ENCODE measurements at places on chromosomes 3 and 15.

GRCh38 chr3:53994986-53995603 is 103.4 kb upstream of the SELENOK start:
- DNase-seq: no peak

DNA sequence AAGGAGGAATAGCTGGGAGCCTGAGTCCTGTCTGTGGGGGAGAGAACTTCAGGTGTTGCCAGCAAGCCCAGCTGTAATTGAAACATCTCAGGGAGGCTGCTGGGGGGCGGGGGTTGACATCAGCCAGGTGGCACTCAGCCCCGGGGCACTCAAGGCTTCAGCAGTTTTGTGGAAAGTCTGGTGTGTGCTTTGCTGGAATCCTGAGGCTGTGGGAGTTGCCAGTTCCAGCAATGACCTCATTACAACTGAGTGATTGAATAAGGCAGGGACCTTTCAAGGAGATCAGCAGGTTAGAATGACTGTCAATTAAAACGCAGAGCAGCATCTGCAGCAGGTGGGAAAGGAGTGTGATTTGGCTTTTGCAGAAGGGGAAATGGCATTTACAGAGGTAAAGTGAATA is 75.7 kb downstream of the FAM43A start:
- DNase-seq: no peak

GRCh38 chr3:118527514-118528044 is 507.1 kb downstream of the IGSF11 start:
- DNase-seq: no peak

DNA sequence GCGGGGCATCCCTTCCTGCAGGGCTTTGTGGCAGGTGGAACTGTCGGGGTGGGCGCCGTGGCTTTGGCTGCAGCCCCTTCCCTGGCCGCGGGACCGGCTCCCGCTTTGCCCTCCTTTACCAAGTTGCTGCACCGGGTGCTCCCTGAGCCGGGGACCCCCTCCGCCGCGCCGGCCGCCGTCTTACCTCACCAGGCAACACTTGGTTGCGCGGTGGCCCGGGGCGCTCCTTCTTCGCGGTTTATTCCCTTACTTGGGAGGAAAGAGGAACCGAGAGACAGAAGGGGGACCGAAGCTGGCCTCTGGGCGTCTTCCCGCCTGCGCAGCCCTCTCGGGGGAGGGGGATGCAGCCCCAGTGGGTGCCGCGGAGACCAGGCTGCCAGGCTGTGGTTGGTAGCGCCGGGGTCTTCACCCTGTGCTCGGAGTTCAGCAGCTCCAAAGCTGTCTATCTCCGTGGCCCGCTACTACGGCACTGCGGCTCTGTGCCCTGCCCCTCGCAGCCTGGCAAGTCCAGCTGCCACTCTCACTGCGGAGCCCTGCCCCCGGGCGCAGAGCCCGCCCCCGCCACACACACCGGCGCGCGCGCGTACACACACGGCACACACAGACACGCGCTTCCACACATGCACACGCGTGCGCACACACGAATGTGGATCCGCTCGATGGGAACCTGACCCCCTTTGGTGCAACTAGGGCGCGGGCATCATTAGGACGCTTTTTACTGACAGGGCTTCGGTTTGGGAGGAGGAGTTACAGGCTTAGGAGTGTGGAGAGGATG is at the start of gene DGKG:
TSS of gene DGKG (minus strand) at position 473 of the 775 bp plus-strand sequence. CDS start 41,775 bp downstream, outside the sequence.
- DNase-seq: no peak

DNA sequence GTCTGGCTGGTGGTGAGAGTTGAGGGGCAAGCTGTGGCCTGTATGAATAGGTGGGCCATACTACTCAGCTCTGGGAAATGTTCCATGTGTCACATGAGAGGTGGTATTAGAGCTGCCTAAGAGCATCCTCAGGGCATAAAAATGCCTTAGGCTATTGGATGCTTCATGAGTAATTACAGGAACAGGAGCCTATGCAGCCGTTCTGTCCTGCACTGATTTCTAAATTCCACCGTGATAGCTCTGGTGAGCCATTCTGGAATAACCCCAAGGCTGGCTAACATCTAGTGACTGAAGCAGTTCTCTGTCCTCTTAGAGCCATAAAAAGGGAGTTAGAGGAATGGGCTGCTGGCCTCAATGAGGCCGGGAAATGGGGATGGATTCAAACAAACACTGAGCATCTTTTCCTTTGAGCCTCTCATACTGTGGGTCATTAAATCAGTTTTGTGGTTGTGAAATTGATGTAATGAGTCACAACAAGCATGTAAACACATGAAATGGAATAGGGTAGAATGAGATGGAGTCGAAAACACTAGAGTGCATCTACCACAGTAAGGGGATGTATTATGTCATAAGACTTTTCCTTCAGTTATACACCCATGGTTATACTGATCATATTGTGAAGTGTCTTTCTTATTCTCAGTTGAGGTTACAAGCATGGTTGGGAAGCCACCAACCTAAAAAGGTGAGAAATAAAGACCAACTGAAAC is 41.0 kb downstream of the DGKG start:
- DNase-seq: no peak

DNA sequence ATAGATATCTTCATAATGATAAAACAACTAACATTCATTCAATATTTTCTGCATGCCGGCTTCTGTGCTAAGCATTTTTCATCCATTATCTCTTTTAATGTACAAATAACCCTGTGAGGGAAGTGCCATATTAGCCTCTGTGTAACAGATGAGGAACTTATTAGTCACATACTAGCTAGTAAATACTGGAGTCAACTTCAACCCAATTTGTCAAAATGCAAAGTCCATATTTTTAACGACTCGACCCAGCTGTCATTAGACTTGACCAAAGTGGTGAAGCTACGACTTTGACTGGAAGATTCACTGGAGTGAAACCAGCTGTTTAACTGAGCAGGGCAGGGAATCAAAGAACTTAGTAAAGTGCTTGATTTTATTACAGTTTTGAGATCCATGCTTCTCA is 41.6 kb downstream of the PARP15 start:
- DNase-seq: no peak

- no peak for DNase-seq
Measured at GRCh38 chr3:42699511-42699971, 3.1 kb downstream of the HHATL start.

- DNase-seq: no peak
Measured at GRCh38 chr15:68983961-68984481, 30.5 kb upstream of the NOX5 start.

GRCh38 chr3:40211579-40211978 is 97.9 kb upstream of the EIF1B start:
- DNase-seq: no peak

GRCh38 chr15:75565062-75565970 is 13.8 kb downstream of the PTPN9 start:
- no peak for DNase-seq

- DNase-seq: no peak
Measured at GRCh38 chr3:56764904-56765547, 36.7 kb downstream of the ARHGEF3 start.

Measured in stimulated activated CD4-positive, alpha-beta T cell treated with anti-CD3 and anti-CD28 coated beads, Interleukin-1b, Interleukin-23, amount 100 ng/mL, for 1 hour (primary cell).